Gastrocnemius medialis (tissue), 4 donors: ENCODE measurements at places on chromosomes 1 and 21. TPM values are rescaled to one million over a fixed set of nuclear protein-coding genes. Genes with fewer than 3 reads are reported as not detected.

GRCh38 chr1:67463298-67463955, 33.2 kb upstream of the SERBP1 start:
- peaks cover 40% of the 10 kb centered on the region for H3K4me1 ChIP-seq
- no peaks in the 10 kb centered on the region for H3K36me3 ChIP-seq
- DNase-seq, result no peak
- H3K27me3 ChIP-seq, result no peaks in the 10 kb centered on the region
- peak overlapping the region; percentile 79 for H3K27ac ChIP-seq

GRCh38 chr1:16066245-16066644, 7.2 kb downstream of the FAM131C start:
- no peak for DNase-seq
- no peak overlapping the region for H3K4me3 ChIP-seq
- no peaks in the 10 kb centered on the region for H3K36me3 ChIP-seq

GRCh38 chr1:240100371-240100934, 8.8 kb downstream of the FMN2 start:
- H3K4me3 ChIP-seq, result no peak overlapping the region
- DNase-seq, result no peak
- H3K4me1 ChIP-seq, result no peaks in the 10 kb centered on the region
- H3K27ac ChIP-seq, result no peak overlapping the region
- H3K36me3 ChIP-seq, result no peaks in the 10 kb centered on the region

GRCh38 chr1:63277195-63278192, 44.9 kb upstream of the FOXD3 start:
- no peak overlapping the region for H3K27ac ChIP-seq
- no peaks in the 10 kb centered on the region for H3K27me3 ChIP-seq
- no peak for DNase-seq
- peaks cover 15% of the 10 kb centered on the region for H3K4me1 ChIP-seq
- H3K4me3 ChIP-seq, result no peak overlapping the region
- H3K36me3 ChIP-seq, result no peaks in the 10 kb centered on the region

DNA sequence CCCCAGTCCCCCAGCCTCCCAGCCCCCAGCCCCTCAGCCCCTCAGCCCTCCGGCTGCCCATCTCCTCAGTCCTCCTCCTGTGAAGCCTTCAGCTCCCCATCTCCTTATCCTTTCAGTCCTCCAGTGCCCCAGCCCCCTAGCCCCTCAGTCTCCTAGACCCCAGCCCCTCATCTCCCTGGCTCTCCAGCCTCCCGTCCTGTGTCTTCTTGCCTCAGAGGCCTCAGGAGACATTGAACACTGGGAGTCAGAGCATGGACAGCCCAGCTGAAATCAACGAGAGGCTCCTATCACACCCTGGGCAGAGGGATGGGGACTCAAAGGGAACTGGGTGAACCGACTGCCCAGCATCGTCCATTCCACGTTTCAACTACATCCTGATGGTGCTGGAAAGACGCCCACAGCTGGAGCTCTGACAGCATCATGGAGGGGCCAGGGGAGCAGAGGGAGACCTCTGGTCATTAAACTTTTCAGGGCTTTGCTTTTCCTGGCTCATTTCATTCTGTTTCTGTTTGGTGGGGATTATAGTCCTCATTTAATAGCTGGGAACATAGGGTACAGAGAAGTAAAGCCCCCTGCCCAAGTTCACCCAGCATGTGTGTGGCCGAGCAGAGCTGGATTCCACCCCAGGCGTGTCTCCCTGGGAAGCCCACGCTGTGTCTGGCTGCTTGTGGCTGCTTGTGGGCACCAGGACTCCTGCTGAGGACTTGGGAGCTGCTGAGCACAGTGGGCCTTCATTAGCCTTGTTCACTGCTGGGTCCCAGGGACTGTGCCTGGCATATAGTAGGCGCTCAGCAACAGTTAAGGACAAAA, 396.7 kb downstream of the PTPRU start:
- H3K36me3 ChIP-seq, result no peaks in the 10 kb centered on the region
- H3K27ac ChIP-seq, result no peak overlapping the region
- no peaks in the 10 kb centered on the region for H3K4me1 ChIP-seq
- H3K4me3 ChIP-seq, result no peak overlapping the region
- DNase-seq, result no peak
- H3K27me3 ChIP-seq, result no peaks in the 10 kb centered on the region

Gene MEGF6
- 4.4 TPM for total RNA-seq

Gene GBP2
- total RNA-seq, result 75.6 TPM

Gene UBE2U
- total RNA-seq, result not detected

- no peak overlapping the region for H3K4me3 ChIP-seq
- no peaks in the 10 kb centered on the region for H3K27me3 ChIP-seq
- no peaks in the 10 kb centered on the region for H3K36me3 ChIP-seq
- no peak for DNase-seq
- H3K27ac ChIP-seq, result peak overlapping the region; percentile 49
- peaks cover 9% of the 10 kb centered on the region for H3K4me1 ChIP-seq
These were observed 22.8 kb downstream of the TMEM50A start for GRCh38 chr1:25360596-25361581.

Gene LCE5A
- total RNA-seq, result not detected

- no peak overlapping the region for H3K4me3 ChIP-seq
- no peaks in the 10 kb centered on the region for H3K27me3 ChIP-seq
- H3K27ac ChIP-seq, result no peak overlapping the region
- no peaks in the 10 kb centered on the region for H3K36me3 ChIP-seq
- no peak for DNase-seq
- no peaks in the 10 kb centered on the region for H3K4me1 ChIP-seq
These were observed 6.5 kb upstream of the MATN1 start for GRCh38 chr1:30729901-30730300.

- DNase-seq, result no peak
- no peak overlapping the region for H3K27ac ChIP-seq
- no peaks in the 10 kb centered on the region for H3K36me3 ChIP-seq
- H3K27me3 ChIP-seq, result no peaks in the 10 kb centered on the region
- no peak overlapping the region for H3K4me3 ChIP-seq
These were observed 36.8 kb downstream of the CASZ1 start for GRCh38 chr1:10759413-10760200.

DNA sequence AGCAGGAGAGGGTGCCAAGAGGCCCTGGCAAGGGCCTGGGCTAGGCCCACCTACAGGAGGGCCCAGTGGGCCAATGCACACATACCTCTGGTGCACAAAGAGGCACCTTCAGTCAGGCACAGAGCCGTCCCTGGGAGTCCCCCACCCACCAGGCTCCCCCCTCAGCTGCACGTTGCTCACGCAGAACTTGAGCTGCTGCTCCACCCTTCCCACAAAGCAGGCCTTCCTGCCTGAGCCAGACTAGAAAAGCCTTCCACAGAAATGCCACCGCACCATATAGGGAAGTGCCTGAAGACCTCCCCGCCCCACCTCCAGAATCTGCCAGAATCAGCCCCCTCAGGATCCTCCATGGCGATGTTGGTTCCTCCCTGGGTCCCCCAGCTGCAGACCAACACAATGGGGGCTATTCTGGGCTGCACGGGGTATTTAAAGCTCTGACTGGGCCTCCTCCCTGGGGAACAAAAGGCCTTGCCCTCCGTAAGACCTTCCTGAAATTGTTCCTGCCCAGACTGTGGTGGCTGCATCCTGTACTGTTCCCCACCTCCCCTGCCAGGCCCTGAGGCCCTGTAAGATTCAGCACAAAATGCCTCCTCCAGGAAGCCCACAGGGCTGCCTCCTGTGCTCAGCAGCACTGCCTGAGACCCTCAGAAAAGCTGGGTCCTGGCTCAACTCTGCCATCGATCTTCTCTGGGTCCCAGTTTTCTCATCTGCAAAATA, 27.2 kb downstream of the HSPG2 start:
- H3K27ac ChIP-seq, result peak overlapping the region; percentile 88
- no peaks in the 10 kb centered on the region for H3K27me3 ChIP-seq
- H3K36me3 ChIP-seq, result no peaks in the 10 kb centered on the region
- DNase-seq, result peak; percentile 40

Gene KIAA1614
- 3.3 TPM for total RNA-seq

Gene RNF186
- total RNA-seq, result not detected

GRCh38 chr1:201536558-201536957, 2.4 kb upstream of the NAV1 start:
- peaks cover 54% of the 10 kb centered on the region for H3K27me3 ChIP-seq
- H3K36me3 ChIP-seq, result no peaks in the 10 kb centered on the region
- peak overlapping the region; percentile 79 for H3K27ac ChIP-seq
- peaks cover 34% of the 10 kb centered on the region for H3K4me1 ChIP-seq
- DNase-seq, result peak; percentile 57

DNA sequence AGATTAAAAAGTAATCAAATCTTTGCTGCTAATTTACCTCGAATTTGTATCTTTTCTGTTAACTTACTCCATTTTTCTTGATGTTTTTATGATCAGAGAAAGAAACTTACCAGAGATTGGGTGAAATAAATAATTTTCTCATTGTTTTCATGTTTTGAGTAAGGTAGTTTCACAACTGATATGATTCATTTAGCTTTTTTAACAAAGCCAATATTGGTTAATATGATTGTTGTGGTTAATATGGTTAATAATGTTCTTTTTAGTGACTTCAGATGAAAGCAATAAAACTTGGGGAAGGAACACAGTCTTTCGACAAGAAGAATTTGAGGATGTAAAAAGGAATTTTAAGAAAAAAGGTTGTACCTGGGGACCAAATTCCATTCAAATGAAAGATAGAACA, 48.1 kb downstream of the MAP3K21 start:
- H3K27ac ChIP-seq, result no peak overlapping the region
- no peak for DNase-seq
- no peaks in the 10 kb centered on the region for H3K27me3 ChIP-seq
- H3K4me1 ChIP-seq, result no peaks in the 10 kb centered on the region
- no peak overlapping the region for H3K4me3 ChIP-seq
- H3K36me3 ChIP-seq, result no peaks in the 10 kb centered on the region

DNA sequence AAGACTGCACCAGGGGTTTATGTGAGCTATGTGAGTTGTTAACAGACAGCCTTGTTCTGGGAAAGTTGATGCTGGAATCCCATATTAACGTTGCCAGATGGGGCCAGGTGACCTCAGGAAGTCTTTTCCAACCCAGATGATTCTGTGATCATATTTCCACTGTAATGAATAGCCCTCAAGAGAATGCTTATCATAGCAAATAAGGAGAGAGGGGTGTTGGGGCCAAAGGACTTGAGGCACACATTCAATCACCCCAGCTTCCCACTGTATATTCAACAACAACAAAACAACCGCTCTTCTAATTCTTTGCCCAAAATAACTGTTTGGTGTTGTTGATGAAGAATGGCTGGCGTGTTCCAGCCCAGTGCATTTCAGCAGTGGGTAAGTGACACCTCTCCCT, 14.1 kb downstream of the ZNF697 start:
- H3K4me3 ChIP-seq, result no peak overlapping the region
- H3K4me1 ChIP-seq, result peaks cover 27% of the 10 kb centered on the region
- no peaks in the 10 kb centered on the region for H3K27me3 ChIP-seq
- no peak overlapping the region for H3K27ac ChIP-seq
- no peak for DNase-seq

DNA sequence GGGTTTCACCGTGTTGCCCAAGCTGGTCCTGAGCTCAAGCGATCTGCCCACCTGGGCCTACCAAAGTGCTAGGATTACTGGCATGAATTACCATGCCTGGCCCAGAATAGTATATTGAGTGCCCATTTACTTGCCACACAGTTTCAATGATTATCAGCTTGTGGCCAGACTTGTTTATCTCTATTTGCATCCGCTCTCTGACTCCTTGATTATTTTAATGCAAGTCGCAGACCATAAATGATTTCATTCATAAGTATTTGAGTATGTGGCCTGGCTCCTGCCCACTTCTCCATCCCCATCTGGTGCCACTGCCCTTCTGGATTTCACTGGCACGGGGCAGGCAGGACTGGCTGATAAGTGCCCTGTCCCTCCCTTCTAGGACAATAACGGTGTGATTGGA, 18.2 kb upstream of the TRNAU1AP start:
- no peak for DNase-seq
- peaks cover 51% of the 10 kb centered on the region for H3K36me3 ChIP-seq
- no peaks in the 10 kb centered on the region for H3K27me3 ChIP-seq
- no peak overlapping the region for H3K27ac ChIP-seq
- no peak overlapping the region for H3K4me3 ChIP-seq

DNA sequence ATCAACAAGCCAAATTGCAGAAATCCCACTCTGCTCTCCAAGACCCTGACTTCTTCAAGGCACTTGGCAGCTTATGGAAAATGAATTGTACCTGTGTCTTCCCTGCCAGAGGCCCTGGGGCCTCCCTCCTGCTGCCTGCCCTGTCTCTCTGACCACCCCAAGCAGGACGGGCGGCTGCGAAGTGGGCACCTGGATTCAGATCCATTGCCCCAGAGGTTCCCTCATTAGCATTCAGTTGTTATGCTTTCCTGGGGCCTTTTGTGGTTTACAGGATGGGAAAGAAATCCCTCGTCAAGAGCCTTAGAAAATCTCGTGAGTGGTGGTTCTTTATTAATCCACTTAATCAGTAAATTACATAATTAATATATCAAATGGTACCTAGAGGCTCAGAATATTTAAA, 179.3 kb downstream of the TNR start:
- H3K4me3 ChIP-seq, result no peak overlapping the region
- H3K27ac ChIP-seq, result no peak overlapping the region
- no peaks in the 10 kb centered on the region for H3K4me1 ChIP-seq
- H3K36me3 ChIP-seq, result no peaks in the 10 kb centered on the region

GRCh38 chr1:100862591-100862990, 32.1 kb downstream of the EXTL2 start:
- DNase-seq, result no peak
- H3K27me3 ChIP-seq, result no peaks in the 10 kb centered on the region
- H3K36me3 ChIP-seq, result no peaks in the 10 kb centered on the region
- H3K27ac ChIP-seq, result no peak overlapping the region
- peaks cover 4% of the 10 kb centered on the region for H3K4me1 ChIP-seq

Gene TAF1A
- 1.8 TPM for total RNA-seq

DNA sequence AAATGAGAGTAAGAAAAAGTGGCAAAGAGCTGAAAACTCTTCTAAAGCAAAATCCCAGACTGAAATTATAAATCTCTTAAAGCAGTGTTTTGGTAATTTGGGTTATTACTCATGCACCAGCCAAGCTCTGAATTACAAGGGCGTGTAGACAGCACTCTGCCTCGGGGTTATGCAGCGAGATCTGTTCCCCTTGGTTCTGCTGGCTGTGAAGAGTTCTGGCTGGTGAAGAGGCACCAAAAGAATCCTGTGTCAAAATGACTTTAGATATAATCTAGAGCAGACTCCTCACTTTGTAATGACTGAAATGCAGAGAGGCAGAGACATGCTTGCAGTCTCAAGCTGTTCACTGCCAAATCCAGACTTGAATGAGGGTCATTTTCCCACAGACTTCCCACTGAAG, 461.8 kb upstream of the CXADR start:
- no peaks in the 10 kb centered on the region for H3K36me3 ChIP-seq
- no peak overlapping the region for H3K4me3 ChIP-seq
- H3K27ac ChIP-seq, result no peak overlapping the region
- H3K27me3 ChIP-seq, result no peaks in the 10 kb centered on the region

Gene OLIG2
- total RNA-seq, result not detected
